Mammary epithelial cell (primary cell): ENCODE measurements at places on chromosomes 13 and 19. TPM values are rescaled to one million over a fixed set of nuclear protein-coding genes. Genes with fewer than 3 reads are reported as not detected.
A peak's percentile ranks its signal among the peaks of the same experiment; 100 is the strongest.

DNA sequence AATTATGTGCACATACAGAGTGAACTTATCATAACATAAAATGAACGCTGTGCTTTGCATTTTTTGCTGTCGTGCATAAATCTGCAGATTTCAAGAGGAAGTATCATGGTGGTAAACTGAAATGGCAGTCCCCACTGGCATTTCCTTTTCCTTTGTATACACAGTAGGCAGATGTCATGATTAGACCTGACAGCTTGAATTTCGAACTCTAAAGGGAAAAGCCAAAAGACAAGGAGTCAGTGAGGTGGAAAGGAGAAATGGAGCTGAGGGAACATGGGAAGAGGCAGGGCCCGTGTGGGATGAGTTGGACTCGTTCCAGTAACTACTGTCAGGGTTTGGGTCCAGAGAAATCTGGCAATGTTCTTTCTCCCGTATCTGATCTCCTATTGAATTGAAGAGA lies 454.1 kb upstream of the SGCG start:
- DNase-seq = no peak

DNA sequence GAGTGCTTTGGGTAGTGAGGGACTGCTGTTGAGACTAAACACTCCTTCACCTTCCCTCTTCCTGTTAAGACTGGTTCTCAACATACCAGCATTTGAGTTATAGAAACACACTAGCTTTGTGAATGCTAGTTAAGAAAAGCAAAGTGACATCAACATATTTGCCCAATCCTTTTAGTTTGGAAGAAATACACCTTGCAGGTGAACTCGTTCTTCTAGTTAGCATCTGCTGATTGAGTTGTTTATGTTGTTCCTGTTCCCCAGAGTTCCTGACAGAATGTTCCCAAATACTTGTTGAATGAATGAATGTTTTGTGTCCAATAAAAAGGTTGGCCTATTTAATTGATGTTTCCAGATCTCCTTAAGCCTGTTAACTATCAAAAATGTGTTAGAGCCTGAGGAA lies 7.1 kb downstream of the LMO7 start:
- DNase-seq = no peak

DNA sequence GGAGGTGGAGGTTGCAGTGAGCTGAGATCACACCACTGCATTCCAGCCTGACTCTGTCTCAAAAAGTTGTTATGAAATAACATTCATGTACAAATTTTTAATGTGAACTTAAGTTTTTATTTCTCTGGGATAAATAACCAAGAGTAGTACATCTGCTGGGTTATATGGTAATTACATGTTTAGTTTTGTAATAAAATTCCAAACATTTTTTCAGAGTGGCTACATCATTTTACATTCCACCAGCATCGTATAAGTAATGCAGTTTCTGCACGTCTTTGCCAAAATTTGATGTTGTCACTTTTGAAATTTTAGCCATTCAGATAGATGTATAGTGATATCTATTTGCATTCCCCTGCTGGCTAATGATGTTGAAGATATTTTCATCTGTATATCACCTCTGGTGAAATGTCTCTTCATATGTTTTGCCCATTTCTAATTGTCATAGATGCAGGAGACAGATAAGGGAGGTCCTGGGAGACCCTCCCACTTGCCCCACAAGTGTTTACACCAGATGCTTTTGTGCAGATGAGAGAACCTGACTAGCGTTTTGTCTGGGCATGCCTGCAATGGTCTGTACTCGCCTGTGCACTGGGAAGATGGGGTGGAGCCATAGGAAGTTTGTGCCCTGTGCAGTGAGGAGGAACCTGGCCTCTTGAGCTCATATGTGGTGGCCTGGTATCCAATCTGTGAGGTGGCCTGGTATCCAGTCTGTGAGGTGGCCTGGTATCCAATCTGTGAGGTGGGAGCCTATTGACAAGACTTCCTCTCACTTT lies 12.7 kb upstream of the KBTBD6 start:
- DNase-seq = peak; percentile 84

IGSF23 gene
- not detected for total RNA-seq

- DNase-seq = peak; percentile 11
Observed at GRCh38 chr19:23070353-23071146, 46.3 kb upstream of the ZNF730 start.

SMIM44 gene
- total RNA-seq = 2.7 TPM

EDDM13 gene
- total RNA-seq = 2.8 and 6.6 TPM in 2 replicates

ZNF135 gene
- 0.45 and 0.75 TPM in 2 replicates for total RNA-seq
